ENCODE measurements at places on chromosomes 16 and 17.

- DNase-seq, result peak; percentile 83
Measured at GRCh38 chr17:74981979-74982662, 5.3 kb upstream of the CDR2L start.

- DNase-seq, result no peak
Measured at GRCh38 chr17:43545383-43545632, 832 bp downstream of the ETV4 start.

- DNase-seq, result no peak
Measured at GRCh38 chr17:51617986-51618385, 357.6 kb downstream of the UTP18 start.

- no peak for DNase-seq
Measured at GRCh38 chr17:6139447-6139832, 69.3 kb downstream of the WSCD1 start.

- no peak for DNase-seq
Measured at GRCh38 chr17:78306913-78307312, 53.0 kb downstream of the SOCS3 start.

DNA sequence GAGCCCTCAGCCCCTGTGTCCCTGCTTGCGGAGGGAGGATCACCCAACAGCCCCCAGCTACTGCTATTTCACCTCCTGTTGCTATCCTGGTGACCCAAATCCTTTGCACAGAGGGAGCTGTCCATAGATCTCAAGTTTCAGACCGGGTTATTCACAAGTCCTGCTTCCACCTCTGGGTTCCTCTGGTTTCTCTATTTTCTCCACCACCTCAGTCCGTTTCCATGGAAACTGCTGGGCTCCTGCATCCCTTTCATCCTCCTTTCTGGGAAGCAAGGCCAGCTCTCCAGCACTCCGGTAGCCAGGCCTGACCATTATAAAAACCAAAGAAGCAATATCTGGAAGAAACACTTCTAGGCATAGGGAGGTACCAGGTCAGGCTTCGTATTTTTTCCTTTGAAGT, 4.8 kb upstream of the CALB2 start:
- DNase-seq, result no peak

- no peak for DNase-seq
Measured at GRCh38 chr17:45438931-45439610, 6.4 kb upstream of the ARHGAP27 start.

DNA sequence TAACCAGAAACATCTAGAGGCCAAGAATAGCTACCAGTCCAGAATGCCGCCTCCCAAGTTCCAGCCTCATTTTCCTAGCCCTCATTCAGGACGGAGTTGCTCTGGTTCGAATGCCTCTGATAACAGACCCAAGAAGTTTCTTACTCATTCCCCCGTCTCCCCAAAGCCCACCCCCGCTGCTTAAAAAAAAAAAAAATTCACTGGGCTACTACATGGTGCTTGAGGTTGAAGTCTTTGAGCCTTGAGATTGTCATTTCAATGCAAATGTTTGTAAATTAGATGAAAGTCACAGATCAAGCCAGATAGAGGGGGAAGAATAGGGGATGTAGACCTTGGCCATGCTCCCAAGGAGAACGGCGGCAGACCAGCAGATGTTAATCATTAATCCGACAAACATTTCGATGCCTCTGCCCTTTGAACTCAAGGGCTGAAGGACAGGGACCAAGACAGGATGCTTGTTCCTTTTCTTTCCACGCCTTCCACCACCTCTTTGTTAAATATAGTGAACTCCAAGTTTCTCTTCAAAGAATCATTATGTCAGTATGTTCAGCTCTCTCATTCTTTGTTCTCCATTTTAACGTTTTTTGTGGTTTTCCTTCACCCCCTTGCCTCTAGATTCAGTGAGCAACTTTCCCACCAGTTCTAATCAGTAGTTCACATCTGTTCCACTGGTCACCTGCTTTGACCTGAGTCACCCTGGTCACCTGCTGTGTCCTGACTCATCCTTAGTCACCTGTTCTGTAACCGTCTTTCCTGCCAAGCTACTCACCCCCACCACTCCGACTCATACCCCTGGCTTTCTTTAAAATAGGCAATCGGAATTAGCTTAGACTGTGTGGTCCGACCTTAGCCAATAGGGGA, 190.3 kb downstream of the CPPED1 start:
- no peak for DNase-seq

GRCh38 chr17:17431605-17432004, 45.2 kb upstream of the MED9 start:
- no peak for DNase-seq

GRCh38 chr17:81173052-81173761, 7.2 kb upstream of the AATK start:
- no peak for DNase-seq

DNA sequence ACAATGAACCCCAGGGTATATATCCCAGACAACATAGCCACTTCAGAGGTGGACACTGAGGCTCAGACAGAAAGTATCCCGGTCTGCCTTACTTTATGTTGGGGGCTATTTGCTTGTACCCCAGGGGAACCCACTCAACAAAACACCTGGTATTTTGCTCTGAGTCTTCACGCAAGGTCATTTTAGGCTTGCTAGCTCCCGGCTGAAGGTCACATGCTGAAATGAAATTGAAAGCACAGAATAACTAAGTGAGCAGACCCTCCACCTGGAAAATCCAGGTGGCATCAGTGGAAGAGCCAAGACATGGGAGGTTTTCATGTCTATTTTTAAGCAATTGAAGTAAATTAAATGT, 4.1 kb upstream of the KDM8 start:
- no peak for DNase-seq

- DNase-seq, result no peak
Measured at GRCh38 chr17:58808609-58809563, 53.2 kb downstream of the PPM1E start.

GRCh38 chr16:77077256-77077922, 113.6 kb upstream of the MON1B start:
- no peak for DNase-seq

DNA sequence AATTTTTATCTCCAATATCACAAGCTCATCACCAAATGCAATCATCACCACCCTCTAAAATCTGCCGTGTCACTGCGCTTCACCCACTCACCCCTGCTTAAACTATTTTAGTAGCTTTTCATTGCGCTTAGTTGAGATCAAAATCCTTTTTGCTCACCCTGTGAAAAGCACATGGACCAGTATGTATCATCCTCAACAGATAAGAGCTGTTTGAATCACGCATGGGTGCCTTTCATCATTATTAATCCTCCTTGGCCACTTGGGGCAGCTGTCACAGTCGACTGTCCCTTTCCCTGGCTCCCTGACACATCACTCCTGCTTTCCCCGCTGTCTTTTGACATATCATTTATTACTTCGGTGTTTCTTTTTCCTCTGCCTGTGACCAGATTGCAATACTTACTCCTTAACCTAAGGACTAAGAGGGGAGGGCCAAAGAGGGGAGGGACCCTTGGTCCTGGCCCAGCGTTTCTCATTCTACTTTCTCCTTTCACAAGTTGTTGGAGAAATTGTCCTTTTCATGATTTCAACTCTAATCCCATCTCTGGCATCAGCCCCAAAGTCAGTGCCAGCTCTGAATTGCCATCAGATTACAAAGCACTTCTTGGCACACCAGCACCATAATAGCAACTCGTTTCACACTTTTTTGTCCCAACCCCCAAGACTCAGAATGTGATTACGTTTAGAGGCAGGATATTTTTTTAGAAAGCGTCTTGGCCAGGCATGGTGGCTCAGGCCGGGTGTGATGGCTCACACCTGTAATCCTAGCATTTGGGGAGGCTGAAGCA, 8.6 kb upstream of the KDM6B start:
- no peak for DNase-seq

GRCh38 chr16:85567935-85568334, 45.2 kb upstream of the GSE1 start:
- DNase-seq, result no peak

DNA sequence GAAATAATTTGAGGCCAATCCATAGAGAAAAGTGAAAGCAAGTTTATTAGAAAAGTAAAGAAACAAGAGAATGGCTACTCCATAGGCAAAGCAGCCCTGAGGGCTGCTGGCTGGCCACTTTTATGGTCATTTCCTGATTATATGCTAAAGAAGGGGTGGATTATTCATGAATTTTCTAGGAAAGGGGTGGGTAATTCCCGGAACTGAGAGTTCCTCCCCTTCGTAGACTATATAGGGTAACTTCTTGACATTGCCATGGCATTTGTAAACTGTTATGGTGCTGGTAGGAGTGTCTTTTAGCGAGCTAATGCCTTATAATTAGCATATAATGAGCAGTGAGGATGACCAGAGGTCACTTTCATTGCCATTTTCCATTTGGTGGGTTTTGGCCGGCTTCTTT, 4.4 kb downstream of the DHRS7B start:
- DNase-seq, result no peak

- DNase-seq, result no peak
Measured at GRCh38 chr16:73730481-73731090, 566.0 kb upstream of the PSMD7 start.

DNA sequence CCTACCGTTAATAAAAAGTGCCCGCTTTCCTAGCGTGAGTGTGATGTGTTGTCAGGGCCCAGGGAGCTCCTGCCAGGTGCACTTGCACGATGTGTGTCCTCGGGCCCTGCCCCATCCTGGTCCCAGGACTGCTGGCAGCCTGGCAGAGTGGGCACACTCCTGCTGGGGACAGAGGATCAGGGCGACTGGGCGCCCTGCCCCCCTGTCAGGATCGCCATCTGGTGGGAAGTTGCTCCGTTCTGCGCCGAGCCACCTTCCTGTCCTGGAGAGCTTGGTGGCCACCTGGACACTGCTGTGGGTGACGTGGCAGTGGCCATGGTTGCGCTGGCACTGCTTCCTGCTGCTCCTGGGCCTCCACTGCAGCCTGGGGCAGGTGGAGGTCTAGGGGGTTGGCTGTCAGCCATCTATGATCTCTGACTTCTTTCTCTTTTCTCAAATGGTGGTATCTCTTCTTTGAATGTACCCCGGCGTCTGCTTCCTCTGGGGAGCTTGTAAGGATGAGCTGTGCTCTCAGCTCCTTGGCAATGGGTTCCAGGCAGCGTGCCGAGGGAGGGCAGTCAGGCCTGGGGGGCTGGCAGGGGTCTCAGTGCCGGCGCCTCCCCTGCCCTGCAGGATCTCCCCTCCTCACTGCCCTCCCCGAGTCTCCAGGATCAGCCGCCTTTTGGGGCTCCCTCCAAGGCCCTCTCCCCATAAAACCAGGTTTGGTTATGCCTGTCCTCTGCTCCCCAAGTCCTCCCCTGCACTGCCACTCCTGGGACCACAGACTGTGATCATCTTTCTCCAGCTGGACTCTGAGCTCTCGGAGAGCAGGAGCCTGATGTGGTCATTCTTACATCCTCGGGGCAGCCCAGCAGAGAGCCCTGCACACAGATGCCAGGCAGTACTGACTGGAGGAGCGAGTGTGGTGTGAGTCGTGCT, 76.9 kb downstream of the AMFR start:
- peak; percentile 62 for DNase-seq

GRCh38 chr17:72004611-72005331, 116.0 kb upstream of the SOX9 start:
- DNase-seq, result no peak

DNA sequence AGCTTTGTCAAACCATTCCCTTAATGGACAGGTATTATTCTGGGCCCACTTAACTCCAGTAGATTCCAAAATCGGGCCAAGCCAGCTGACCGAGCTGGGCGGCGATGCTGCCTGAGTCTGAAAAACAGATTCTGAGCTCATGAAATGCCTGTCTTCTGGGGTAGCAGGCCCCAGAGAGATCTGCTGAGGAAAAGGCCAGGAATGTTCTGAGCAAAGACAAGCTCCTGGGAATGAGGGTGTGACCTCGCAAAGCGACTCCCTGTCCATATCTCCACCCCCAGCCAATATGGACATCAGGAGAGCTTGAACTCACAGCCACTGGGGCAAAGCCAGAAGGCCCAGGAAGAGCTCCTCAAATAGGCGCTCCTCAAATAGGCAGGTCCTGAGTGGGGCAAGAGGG, 23.7 kb downstream of the ZNF423 start:
- no peak for DNase-seq

DNA sequence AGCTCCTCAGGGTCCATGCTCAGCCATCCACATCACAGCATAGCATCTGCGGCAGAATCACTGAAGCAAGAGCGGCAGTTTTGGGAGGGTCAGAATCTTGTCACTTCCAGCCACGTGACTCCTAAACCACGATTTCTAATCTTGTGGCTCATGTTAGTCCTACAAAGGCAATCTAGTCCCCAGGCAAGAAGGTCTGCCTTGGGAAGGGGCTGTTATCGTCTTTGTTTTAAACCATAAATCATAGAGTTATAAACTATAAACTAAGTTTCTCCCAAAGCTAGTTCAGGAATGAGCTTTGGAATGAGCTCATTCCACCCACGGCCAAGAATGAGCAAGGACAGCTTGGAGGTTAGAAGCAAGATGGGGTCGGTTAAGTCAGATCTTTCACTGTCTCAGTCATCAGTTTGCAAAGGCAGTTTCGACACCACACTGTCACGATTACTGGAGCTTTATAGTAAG, 20.8 kb upstream of the DNAH17 start:
- no peak for DNase-seq

- DNase-seq, result peak; percentile 67
Measured at GRCh38 chr16:17219991-17220390, 250.8 kb downstream of the XYLT1 start.

DNA sequence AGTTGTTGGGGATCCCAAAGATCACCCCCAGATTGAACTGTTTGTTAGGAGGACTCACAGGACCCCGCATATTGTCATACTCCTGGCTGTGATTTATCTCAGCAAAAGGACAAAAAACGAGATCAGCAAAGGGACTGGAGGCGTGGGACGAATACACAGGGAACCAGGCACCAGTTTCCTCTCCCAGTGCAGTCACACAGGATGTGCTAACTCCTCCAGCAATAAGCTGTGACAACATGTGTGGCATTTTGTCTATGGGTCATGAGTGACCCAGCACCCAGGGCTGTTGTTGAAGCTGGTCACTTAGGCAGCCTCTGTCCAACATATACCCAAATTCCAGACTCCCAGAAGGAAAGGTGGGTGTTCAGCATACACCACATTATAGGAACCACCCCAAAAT, 60.9 kb downstream of the CPPED1 start:
- DNase-seq, result no peak

GRCh38 chr17:73639932-73640331, 4.3 kb downstream of the SDK2 start:
- no peak for DNase-seq

GRCh38 chr16:56709443-56710040, 20.4 kb upstream of the NUP93 start:
- no peak for DNase-seq

DNA sequence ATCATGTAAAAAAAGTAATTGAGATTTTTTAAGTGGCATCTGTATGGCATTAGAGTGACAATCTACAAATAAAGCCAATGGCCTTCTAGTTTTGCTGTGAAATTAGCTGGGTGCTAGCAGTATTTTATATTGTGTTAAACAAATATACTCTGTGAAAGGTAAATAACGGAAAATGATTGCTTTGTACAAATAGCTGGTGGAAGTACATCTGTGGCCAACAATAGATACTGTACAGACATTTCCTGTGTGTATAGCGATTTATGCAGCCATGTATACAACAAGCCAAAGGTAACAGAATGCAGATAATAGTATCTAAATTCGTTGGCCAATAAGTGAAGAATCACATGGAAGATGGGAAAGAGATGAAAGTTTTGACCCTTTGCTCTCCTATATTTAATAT, 26.6 kb downstream of the IQCK start:
- no peak for DNase-seq
